ENCODE measurements at places on chromosomes 3 and 15.

DNA sequence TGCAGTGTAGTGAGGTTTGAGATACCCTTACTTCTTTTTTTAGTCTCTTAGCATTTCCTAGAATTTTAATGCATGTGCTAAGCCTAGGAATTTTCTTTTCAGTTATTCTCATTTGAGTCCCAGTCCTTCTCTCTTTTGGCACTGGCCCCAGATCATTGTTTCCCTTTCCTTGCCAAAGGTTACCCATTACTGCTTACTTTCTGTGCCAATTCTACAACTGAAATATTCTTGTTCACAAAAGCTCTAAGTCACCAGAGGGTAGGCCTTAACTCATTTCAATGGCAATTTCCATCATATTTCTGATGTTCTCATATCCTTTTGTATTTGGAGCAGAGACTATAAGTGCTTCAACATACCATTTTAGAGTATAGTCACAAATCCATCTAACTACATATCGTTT, 199.6 kb upstream of the CBLB start:
- no peak for DNase-seq

GRCh38 chr3:34019158-34019557, 220.7 kb downstream of the PDCD6IP start:
- no peak for DNase-seq

- no peak for DNase-seq
Observed at GRCh38 chr3:4398120-4398940, 68.7 kb downstream of the SUMF1 start.

GRCh38 chr3:184409331-184409926, 29.6 kb downstream of the CHRD start:
- DNase-seq = no peak

DNA sequence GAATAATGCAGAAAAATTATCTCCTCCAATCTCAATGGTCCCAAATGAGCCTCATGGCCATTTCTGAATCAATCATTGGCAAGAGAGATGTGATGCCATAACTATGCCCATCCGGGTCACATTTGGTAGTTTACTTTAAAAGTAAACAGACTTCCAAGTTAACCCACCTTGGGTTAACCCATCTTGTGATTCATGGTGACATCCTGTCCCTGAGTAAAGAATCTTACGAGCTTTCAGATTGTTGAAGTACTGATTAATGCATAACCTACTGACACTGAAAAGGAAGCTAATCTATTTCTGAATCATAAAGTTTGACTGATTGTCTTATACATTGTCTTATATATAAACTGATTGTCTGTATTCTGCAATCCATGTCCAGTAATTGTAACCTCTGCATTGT, 467.2 kb upstream of the AGTR1 start:
- DNase-seq = no peak

DNA sequence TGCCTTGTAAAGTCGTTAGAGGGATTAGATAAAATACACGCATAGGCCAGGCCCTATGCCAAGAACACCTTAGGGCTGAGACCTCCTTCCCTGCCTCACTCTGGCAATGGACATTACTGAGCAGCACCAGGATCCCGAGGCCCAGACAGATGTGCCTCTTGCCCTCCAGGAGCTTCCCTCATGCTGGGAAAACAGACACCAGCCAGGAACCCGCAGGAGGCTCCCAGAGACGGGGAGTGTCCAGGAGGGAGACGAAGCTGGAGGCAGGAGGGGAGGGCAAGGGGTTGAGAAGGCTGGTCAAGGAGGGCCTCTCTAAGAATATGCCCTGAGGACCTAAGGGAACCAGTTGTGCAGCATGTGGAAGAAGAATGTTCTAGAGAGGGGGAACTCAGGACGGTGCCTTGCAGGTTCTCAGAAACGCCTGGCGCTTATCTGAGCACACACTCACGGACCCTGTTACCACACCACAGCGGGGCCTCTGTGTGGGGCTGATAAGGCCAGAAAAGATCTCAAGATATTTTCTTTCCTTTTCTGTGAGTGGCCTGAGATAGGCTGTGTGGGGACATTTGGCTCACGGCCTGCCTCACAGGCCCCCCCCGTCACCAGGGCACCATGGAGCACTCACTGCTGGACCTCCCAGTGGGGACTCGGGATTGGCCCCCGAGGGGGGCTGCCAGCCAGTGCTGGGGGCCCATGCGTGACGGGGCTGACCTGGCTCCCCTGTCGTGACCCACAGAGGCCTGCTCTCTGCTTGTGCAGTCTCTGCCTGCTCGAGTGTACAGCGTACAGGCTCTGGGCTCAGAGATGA, 22.0 kb upstream of the CYP11A1 start:
- DNase-seq = no peak

GRCh38 chr15:34855413-34855812, 60.1 kb upstream of the ACTC1 start:
- DNase-seq = no peak

DNA sequence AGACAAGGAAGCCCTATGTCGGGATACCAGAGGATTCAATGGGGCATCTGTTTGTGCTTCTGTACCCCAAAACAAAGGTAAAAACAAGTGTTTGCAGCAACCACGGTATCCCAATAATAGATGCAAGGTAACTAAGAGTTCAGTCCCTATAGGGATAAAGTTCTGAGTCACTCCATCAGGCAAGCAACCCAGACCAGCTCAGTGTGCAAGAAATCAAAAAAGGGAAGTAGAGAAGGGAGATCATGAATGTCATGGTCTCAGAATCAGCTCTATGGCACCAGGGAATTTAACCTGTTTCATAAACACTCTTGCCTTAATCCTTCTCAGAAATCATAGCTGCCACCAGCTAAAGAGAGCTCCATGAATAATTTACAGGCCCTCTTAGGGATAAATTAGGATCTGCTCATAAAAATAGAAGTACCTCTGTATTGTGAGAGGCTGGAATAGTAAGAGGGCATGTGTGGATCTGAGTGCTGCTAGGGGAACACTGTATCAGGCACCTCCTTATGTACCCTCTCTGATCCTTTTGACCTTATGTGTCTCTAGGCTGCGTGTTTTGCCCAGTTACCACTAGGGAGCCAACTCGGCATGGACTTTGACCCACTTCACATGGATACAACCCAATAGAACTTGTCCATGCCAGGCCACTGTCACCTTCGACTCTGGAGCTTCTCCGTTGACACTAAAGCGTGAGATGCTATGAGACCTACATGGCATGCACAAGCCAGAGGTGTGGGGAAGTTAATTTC, 754.6 kb downstream of the AGBL1 start:
- DNase-seq = no peak

- no peak for DNase-seq
Observed at GRCh38 chr3:133943639-133944141, 48.0 kb upstream of the RAB6B start.

DNA sequence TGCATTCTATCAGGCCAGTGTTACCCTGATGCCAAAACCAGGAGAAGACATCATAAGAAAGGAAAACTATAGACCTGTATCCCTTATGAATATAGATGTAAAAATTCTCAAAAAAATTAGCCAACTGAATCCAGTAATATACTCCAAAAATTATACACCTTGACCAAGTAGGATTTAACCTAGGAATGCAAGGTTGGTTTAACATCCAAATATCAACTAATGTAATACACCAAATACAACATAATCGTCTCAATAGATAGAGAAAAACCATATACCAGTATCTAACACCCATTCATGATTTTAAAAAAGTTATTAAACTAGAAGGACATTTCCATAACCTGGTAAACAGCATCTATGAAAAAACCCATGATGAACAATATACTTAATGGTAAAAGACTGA, 56.5 kb upstream of the SELENOK start:
- no peak for DNase-seq

DNA sequence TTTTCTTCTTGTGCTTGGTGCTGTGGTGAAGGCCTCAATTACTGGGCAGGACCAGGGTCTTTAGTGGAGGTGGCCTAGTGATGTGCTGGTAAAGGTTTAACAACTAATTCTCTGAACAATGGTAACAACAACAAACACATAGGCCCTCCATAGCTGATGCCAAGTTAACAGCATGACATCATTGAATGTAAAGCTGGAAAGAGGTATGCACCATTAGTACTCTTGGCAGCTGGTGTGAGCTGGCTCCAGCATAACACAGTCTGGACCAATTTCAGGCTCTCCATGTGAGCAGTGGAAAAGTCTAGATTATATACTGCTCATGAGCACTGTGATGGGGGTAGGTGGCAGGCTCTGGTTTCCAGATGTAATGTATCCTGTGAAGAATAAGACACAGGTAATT, 61.8 kb downstream of the SLC7A14 start:
- DNase-seq = no peak

DNA sequence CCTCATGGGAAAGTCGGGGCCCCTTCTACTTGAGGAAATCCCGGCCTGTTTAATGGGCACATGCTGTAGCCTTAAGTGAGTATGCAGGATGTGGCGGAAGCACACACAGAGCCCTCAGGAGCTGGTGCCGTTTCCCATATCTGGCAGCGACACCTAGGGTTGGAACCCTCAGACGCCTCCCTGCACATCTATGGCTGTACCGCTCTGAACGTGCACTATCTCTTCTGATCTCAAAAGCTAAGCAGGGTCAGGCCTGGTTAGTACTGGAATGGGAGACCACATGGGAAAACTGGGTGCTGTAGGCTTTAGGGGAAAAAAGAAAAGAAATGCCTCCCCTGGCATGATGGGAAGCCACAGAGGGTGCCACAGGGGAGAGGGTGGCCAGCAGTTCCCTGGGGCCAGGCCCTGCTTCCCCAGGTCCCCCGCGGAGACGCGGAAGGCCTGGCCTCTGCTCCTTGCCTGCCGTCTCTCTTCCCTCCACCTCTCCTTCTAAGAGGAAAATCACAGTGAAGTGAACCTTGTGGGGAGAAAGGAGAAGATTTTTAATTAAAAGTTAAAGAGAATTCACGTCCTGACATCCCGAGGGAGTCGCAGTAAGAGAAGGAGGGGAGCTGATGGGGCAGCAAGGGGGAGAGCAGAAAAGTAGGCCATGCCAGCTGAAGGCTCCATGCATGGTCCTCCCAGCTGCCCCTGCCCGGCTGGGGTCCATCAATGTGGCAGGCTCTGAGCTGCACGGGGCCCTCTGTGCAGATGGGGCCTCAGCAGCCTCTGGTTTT, 60.5 kb upstream of the TMEM115 start:
- no peak for DNase-seq

- no peak for DNase-seq
Observed at GRCh38 chr3:99817047-99817436, 620 bp upstream of the CMSS1 start.

DNA sequence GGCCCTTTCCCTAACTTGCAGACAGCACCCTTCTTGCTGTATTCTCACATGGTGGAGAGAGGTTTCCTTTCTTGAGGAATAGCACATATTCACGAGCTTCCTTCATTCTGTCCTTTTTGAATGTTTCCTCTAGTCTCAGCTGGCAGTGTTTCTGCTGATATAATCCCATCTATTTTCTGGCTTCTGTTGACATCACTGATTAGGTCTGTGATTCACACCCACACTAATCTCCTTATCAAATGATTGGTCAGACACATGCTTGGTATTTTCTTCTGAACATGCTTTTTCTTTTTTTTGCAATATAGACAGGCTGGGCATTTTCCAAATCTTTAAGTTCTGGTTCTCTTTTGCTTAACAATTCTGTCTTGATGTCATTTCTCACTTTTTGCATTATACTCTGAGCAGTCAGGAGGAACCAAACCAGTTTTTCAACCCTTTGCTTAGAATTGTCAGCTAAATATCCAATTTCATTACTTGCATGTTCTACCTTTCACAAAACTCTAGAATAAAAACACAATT, 65.4 kb downstream of the OXSM start:
- DNase-seq = no peak

DNA sequence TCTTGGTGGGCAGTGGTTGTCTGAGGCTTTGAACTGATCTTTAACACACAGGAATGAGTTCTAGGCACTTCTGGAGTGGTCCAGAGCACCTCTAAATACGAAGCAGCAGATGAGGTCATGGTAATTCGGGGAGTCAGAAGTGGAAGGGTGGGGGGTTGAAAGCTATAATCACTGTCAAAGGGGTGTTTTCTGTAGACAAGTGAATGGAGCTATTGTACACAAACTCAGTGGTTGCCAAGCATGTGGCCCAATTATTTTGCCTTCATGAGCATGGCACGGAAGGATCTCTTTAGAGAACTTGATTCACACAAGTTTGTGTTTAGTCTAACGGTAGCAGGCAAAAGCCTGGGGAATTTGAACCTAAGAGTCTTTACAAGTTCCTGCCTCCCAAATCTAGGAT, 6.3 kb downstream of the FRMD5 start:
- no peak for DNase-seq

- no peak for DNase-seq
Observed at GRCh38 chr3:30847592-30847991, 46.9 kb downstream of the GADL1 start.

DNA sequence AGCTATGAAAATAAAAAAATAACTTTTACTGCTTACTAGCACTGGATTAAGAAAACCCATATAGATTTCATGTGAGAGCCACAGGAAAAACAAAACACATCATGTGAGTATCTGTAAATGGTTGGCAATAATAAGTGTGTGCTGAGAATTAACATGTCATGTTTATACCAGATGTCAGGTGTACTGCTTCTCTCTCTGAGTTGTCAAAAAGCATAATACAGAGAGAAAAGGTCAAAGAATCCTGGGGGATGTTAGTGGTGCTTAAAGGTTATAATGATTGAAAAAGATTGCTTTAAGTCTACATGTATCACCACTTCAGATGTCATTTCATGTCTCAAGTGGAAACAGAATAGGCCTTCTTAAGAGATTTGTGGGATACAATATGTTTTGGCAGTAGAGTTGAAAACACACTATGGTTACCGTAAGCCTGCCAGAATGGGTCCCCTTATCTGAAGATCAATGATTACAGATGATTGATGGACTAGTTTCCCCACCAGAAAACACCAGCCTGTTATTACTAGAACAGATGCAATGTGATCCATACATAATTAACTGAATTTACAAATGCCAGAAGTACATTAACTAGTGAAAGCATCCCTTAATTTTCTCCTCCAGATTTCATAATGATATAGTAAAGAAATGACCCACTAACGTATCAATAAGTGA, 204.1 kb downstream of the CNTN3 start:
- no peak for DNase-seq

- no peak for DNase-seq
Observed at GRCh38 chr3:16066975-16067374, 107.5 kb upstream of the GALNT15 start.

DNA sequence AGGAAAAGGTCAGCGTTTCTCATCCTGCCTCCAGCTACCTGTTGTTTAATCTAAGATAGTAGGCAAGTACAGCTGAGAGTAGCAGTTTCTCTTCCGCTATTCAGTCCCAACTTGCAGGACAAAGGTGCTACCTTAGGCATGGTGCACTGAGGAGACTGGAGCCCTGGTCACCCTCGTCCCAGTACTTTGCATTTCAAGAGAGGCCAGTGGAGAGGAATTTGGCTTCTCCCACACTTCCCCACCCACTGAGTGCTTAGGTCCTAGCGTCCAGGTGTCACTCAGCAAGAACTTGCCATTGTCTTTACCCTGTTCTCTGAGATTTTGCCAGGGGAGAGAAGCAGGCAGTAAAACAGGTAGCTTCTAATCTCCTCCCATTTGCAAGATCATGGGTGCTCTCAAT, 12.5 kb upstream of the RPN1 start:
- no peak for DNase-seq

DNA sequence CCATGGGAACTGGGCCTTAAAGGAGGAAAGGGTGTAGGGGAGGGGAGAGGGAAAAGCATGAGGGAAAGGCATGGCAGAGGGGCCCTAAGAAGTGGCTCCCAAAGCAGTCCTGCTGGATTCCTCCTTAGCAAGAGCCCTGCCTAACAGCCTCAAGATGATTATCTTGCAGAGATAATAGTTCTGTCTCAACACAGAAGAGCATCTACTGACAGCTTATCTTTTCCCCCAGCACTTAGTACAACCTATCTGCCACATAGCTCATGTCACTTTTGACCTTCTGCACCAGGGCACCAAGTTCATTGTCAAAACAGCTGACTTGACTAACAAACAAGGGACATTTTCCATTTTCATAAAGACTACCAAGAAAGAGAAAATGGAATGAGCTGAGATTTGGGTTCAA, 86.3 kb downstream of the ANP32A start:
- DNase-seq = no peak

Measured in GOT3 (cell line).